Cardiac muscle cell (in vitro differentiated cells and primary cell): ENCODE measurements at places on chromosomes 6 and 20. TPM values are rescaled to one million over a fixed set of nuclear protein-coding genes. Genes with fewer than 3 reads are reported as not detected.
A peak's percentile ranks its signal among the peaks of the same experiment; 100 is the strongest.

GRCh38 chr6:52183131-52183713, 3.0 kb upstream of the IL17A start:
- H3K27me3 ChIP-seq, result peaks cover 43% of the 10 kb centered on the region
- no peak overlapping the region for H3K4me3 ChIP-seq
- DNase-seq, result no peak
- H3K4me1 ChIP-seq, result no peaks in the 10 kb centered on the region
- no peak overlapping the region for H3K27ac ChIP-seq
- no peaks in the 10 kb centered on the region for H3K36me3 ChIP-seq

SIRPD gene
- not detected in 2 replicates for polyA plus RNA-seq

DNA sequence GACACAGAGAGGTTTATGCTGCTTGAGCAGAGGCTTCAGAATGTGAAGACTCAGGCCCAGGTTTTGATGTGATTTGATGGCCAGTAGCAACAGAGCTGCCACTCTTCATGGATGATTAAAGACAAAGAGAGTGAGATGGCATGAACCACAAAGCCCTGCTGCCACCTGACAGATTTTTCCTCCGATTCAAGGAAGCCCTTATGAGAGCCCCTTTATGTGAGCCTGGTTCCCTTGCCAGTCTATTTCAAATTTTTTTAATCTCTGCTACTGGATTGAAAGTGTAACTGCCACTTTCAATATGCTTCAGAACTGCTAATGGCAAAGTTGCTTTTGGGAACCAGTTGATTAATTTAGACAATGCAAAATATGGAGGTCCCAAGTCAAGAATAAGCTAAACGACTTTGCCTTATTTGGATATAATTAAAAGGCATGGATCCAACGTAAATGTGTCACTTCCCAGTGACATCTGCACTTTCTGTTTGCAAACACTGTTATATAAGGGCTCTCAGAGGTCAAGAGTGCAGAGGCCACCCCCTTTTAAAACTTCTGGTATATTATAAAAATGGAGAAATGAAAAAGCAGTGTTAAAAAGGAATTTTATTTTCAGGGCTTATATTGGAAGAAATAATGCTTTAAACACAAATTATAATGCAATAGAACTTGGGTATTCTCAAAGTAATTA, 238.9 kb upstream of the FLRT3 start:
- no peaks in the 10 kb centered on the region for H3K4me1 ChIP-seq
- DNase-seq, result no peak
- H3K27ac ChIP-seq, result no peak overlapping the region
- H3K36me3 ChIP-seq, result no peaks in the 10 kb centered on the region
- H3K4me3 ChIP-seq, result no peak overlapping the region

SDCBP2 gene
- polyA plus RNA-seq, result 6.2 and 8.9 TPM in 2 replicates

GRCh38 chr6:467671-468082, 76.1 kb downstream of the IRF4 start:
- DNase-seq, result no peak
- H3K4me1 ChIP-seq, result no peaks in the 10 kb centered on the region
- H3K27me3 ChIP-seq, result no peaks in the 10 kb centered on the region
- H3K36me3 ChIP-seq, result no peaks in the 10 kb centered on the region
- H3K4me3 ChIP-seq, result no peak overlapping the region
- no peak overlapping the region for H3K27ac ChIP-seq

GRCh38 chr6:125300992-125301434, 754 bp downstream of the HDDC2 start:
- H3K4me3 ChIP-seq, result peak overlapping the region; percentile 57
- no peaks in the 10 kb centered on the region for H3K27me3 ChIP-seq
- DNase-seq, result no peak
- H3K36me3 ChIP-seq, result peaks cover 24% of the 10 kb centered on the region
- peaks cover 20% of the 10 kb centered on the region for H3K4me1 ChIP-seq

GRCh38 chr6:148538261-148539190, 195.9 kb downstream of the SASH1 start:
- peaks cover 11% of the 10 kb centered on the region for H3K36me3 ChIP-seq
- no peaks in the 10 kb centered on the region for H3K27me3 ChIP-seq
- H3K4me1 ChIP-seq, result peaks cover 10% of the 10 kb centered on the region
- no peak overlapping the region for H3K4me3 ChIP-seq

DNA sequence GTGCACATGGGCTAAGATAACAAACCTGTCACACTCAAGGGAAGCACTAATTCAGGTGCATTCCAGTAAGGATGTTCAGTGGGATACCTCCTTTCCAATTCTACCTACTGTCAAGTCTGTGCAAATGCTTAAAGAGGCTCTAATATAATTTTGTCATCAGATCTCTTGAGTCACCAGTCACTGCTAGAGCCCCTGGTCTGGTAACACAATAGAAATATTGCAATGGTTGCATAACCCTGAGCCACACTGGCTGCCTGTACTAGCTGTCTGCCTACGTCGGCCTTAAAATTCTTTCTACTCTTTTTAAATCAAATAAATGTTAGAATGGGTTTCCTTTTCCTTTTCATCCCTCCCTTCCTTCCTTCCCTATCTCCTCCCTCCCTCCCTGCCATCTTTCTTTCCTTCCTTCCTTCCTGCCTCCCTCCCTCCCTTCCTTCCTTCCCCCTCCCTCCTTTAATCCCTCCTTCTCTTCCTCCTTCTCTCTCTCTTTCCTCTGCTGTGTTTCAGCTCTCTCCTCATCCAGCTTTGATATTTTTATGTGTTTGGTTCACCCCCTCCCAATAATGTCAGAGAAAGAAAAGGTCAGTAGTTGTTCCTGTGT, 28.1 kb upstream of the OLIG3 start:
- no peaks in the 10 kb centered on the region for H3K36me3 ChIP-seq
- no peak overlapping the region for H3K4me3 ChIP-seq
- no peaks in the 10 kb centered on the region for H3K4me1 ChIP-seq
- H3K27ac ChIP-seq, result no peak overlapping the region

PNPLA1 gene
- polyA plus RNA-seq, result not detected in 2 replicates

- no peak overlapping the region for H3K27ac ChIP-seq
- no peaks in the 10 kb centered on the region for H3K4me1 ChIP-seq
- H3K4me3 ChIP-seq, result no peak overlapping the region
- no peaks in the 10 kb centered on the region for H3K27me3 ChIP-seq
- no peaks in the 10 kb centered on the region for H3K36me3 ChIP-seq
- DNase-seq, result no peak
Measured at GRCh38 chr20:61646453-61646852, 394.4 kb downstream of the CDH4 start.

DNA sequence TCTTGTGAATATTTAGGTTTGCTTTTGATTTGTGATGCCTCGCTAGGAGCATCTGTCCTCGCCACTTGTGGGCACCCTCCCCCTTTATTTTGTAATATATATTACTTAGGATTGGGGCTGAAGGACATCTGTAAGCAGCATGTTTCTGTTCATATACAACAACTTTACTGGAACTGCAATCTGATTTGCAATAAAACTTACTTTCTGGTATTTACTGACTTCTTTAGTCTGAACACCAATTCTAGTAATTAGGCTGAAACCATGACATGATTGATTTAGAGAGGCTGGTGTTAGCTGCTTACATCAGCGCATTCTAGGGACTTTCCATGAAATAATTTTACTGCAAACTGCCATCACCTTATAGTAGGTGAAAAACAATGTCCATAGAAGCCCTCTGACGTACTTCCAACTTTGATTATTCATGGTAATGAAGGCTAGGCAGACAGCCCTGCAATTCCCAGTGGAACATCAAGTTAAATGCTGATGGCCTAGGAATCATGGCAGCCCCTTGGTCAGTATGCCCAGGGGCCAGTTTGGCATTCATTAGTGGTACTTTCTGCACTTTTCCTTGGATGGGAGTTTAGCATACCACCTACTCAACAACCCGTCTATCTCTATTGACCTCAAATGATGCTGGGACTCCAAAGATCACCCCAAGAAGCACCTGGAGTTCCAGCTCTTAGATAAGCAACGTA, 132.9 kb upstream of the MCHR2 start:
- no peak for DNase-seq
- H3K36me3 ChIP-seq, result no peaks in the 10 kb centered on the region
- H3K27ac ChIP-seq, result no peak overlapping the region
- H3K4me3 ChIP-seq, result no peak overlapping the region
- no peaks in the 10 kb centered on the region for H3K4me1 ChIP-seq

TREM1 gene
- not detected in 2 replicates for polyA plus RNA-seq

OR2W1 gene
- polyA plus RNA-seq, result not detected in 2 replicates

HTR1B gene
- polyA plus RNA-seq, result 0.97 and 2.8 TPM in 2 replicates

DNA sequence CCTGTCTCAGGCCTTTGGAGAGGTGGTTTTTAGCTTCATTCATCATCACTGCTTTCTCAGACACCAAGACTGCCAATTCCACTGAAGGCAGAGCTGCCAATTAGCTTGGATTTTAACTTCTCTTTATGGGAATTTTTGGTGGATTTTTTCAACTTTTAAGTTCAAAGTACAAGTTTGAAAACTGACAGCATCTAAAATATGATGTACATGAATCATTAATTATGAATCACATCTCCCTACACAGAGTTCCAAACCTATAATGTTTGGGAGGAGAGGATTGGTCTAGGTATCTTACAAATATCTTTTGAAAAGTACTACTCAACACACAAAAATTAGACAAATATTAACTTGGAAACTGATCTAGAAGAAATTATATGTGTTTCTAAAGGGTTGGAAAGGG, 25.5 kb downstream of the CNKSR3 start:
- no peak overlapping the region for H3K27ac ChIP-seq
- no peak for DNase-seq
- no peaks in the 10 kb centered on the region for H3K27me3 ChIP-seq
- H3K36me3 ChIP-seq, result no peaks in the 10 kb centered on the region
- H3K4me1 ChIP-seq, result no peaks in the 10 kb centered on the region

LY6G6D gene
- polyA plus RNA-seq, result not detected in 2 replicates

- H3K36me3 ChIP-seq, result no peaks in the 10 kb centered on the region
- no peaks in the 10 kb centered on the region for H3K4me1 ChIP-seq
- no peak overlapping the region for H3K4me3 ChIP-seq
- peaks cover 2% of the 10 kb centered on the region for H3K27me3 ChIP-seq
- DNase-seq, result no peak
Measured at GRCh38 chr20:1477896-1478490, 11.3 kb upstream of the NSFL1C start.

DNA sequence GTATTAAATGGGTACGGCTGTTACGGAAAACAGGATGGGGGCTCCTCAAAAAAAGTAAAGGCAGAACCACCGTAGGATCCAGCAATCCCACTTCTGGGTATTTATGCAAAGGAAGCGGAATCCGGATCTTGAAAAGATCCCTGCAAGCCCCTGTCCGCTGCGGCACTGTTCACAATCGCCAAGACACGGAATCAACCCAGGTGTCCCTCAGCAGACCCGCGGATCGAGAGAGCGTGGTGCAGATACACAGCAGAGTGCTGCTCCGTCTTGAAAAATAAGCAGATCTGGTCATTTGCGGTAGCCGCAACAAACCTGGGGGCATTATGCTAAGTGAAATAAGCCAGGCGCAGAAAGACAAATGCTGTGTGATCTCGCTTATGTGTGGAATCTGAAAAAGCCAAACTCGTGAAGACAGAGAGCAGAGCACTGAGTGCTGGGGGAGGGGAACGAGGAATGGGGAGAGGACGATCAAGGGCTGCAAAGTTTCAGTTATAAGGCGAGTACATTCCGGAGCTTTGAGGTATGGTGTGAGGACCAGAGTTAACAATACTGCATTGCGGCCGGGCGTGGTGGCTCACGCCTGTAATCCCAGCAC, 41.3 kb downstream of the NTSR1 start:
- H3K27me3 ChIP-seq, result no peaks in the 10 kb centered on the region
- H3K27ac ChIP-seq, result no peak overlapping the region
- H3K36me3 ChIP-seq, result no peaks in the 10 kb centered on the region
- no peak for DNase-seq

GRCh38 chr6:44304282-44305199, 8.6 kb downstream of the AARS2 start:
- no peak overlapping the region for H3K4me3 ChIP-seq
- no peak overlapping the region for H3K27ac ChIP-seq
- no peaks in the 10 kb centered on the region for H3K4me1 ChIP-seq

LHFPL5 gene
- polyA plus RNA-seq, result not detected in 2 replicates

DNA sequence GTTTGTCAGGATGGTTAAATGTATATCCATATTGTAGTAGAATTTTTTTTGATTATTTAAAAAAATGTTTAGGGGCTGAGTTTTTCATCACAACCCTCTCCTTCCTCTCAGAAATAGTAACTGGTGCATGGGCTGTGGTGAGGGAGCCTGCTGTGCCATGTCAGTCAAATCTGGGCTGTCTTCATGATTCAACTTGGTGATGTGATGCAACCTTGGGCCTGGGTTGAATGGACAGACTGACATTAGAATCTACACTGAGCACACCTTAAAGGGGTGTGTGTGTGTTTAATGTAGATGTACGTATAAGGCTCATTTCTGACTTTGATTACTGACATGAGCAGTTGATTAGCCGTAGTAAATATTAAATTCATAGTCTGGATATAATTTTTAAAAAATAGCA, 3.7 kb downstream of the TJAP1 start:
- no peaks in the 10 kb centered on the region for H3K27me3 ChIP-seq
- no peak for DNase-seq
- no peaks in the 10 kb centered on the region for H3K36me3 ChIP-seq
- no peak overlapping the region for H3K27ac ChIP-seq
- peaks cover 8% of the 10 kb centered on the region for H3K4me1 ChIP-seq
- H3K4me3 ChIP-seq, result no peak overlapping the region

GINS1 gene
- polyA plus RNA-seq, result 9.9 and 10.5 TPM in 2 replicates

GRCh38 chr6:137017081-137017480, 27.7 kb downstream of the IL20RA start:
- H3K27ac ChIP-seq, result peak overlapping the region; percentile 27
- no peaks in the 10 kb centered on the region for H3K36me3 ChIP-seq
- no peaks in the 10 kb centered on the region for H3K27me3 ChIP-seq
- peaks cover 21% of the 10 kb centered on the region for H3K4me1 ChIP-seq
- DNase-seq, result no peak

GRCh38 chr6:170405311-170405975, 98.9 kb downstream of the FAM120B start:
- peak; percentile 97 for DNase-seq
- H3K36me3 ChIP-seq, result peaks cover 18% of the 10 kb centered on the region
- no peak overlapping the region for H3K27ac ChIP-seq
- peaks cover 15% of the 10 kb centered on the region for H3K4me1 ChIP-seq
- H3K27me3 ChIP-seq, result no peaks in the 10 kb centered on the region
- no peak overlapping the region for H3K4me3 ChIP-seq

- H3K27me3 ChIP-seq, result no peaks in the 10 kb centered on the region
- no peak overlapping the region for H3K4me3 ChIP-seq
- no peak for DNase-seq
- no peaks in the 10 kb centered on the region for H3K36me3 ChIP-seq
- H3K4me1 ChIP-seq, result peaks cover 62% of the 10 kb centered on the region
- H3K27ac ChIP-seq, result peak overlapping the region; percentile 97
Measured at GRCh38 chr6:167850782-167851181, 24.1 kb downstream of the AFDN start.

SNAP25 gene
- polyA plus RNA-seq, result 6.3 and 7.1 TPM in 2 replicates

- no peaks in the 10 kb centered on the region for H3K36me3 ChIP-seq
- H3K27ac ChIP-seq, result no peak overlapping the region
- H3K4me3 ChIP-seq, result no peak overlapping the region
- no peaks in the 10 kb centered on the region for H3K27me3 ChIP-seq
- H3K4me1 ChIP-seq, result no peaks in the 10 kb centered on the region
- DNase-seq, result no peak
Measured at GRCh38 chr6:34584694-34585093, 28.6 kb upstream of the SPDEF start.

SLC2A10 gene
- polyA plus RNA-seq, result 7.8 and 9.9 TPM in 2 replicates

PHACTR2 gene
- polyA plus RNA-seq, result 47.3 and 48.8 TPM in 2 replicates

GRCh38 chr6:15364401-15365037, 118.7 kb downstream of the JARID2 start:
- peak overlapping the region; percentile 16 for H3K27ac ChIP-seq
- H3K27me3 ChIP-seq, result no peaks in the 10 kb centered on the region
- no peak for DNase-seq
- no peak overlapping the region for H3K4me3 ChIP-seq
